HCT116 (cell line): ENCODE measurements at places on chromosomes 7 and 10. TPM values are rescaled to one million over a fixed set of nuclear protein-coding genes. Genes with fewer than 3 reads are reported as not detected.

DNA sequence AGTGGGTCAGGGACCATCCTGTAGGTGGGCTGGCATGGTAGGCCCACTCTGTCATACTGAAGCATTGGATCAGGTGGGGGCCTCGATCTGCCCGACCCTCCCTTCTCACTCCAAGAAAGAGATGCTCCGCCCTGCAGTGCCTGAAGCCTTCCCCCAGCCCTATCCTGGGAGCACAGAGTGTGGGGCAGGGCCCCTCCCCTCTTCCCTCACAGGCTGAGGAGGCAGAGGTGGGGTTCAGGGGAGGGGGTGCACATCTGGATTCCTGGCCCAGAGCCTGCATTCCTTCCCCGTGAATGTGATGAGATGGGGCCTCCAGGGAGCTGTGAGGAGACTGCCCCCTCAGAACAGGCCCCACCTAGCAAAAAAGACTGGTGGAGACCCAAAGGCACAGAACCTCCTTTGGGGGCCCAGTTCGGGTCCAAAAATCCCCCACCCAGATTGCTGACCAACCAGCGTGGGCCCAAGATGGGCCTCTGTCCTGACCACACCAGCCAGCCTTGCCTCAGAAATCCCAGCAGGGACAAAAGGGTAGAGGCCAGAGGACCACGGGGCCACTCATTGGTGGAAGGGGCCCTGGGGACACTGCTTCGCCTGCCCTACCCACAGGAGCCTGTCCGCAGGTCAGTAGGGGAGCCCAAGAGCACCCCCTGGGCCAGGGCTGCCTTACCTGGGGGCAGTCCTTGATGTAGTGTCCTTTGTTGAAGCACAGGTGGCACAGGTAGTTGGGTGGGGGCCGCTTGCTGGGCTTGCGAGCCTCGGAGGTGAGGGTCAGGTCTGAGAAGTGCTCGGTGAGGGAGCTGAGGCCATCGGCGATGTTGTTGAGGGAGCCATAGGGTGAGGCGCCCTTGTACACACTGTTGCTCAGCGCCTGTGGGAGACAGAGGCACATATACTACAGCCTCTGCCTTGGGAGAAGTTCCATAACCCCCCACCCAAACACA, 13.3 kb downstream of the ZCCHC24 start:
- no peak for DNase-seq

The AMPH gene
- not detected for total RNA-seq

- no peak for DNase-seq
These were observed 12.2 kb downstream of the PDCD4 start for GRCh38 chr10:110883924-110884323.

GRCh38 chr10:12808014-12808613, 193.4 kb downstream of the CCDC3 start:
- no peak for DNase-seq

DNA sequence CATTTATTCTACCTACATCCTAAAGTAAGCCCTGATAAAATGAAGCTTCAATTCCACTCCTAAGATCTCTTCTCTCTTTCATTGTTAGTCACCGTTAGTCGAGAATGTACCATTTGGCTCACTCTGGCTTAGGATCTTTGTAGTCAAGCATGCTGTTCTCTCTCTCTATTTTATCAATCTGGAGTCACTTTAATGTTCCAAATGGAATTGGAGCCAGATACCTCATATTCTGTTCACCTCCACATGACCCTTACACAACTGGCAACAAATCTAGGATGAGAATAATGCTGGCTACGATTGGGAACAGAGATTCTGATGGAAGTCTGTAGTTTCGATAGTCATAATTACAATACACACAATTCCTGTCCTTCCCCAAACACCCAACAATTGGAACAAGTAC, 213.7 kb downstream of the TWIST1 start:
- no peak for DNase-seq

DNA sequence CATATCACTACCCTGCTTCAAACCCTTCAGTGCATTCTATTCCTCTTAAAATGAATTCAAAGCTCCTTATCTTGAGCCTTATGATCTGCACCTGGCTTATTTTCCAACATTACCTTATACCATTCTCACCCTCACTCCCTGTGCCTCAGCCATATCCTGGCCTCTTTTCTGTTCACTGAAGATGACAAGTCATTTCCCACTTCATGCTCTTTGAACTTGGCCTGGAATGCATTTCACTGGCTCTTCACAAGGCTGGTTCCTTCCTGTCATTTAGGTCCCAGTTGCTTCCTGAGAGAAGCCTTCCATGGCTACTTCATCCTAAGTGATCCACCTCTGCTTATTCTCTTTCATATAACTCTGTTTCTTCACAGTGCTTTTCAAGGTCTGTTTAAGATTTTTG, 3.2 kb upstream of the LIPF start:
- DNase-seq = no peak

DNA sequence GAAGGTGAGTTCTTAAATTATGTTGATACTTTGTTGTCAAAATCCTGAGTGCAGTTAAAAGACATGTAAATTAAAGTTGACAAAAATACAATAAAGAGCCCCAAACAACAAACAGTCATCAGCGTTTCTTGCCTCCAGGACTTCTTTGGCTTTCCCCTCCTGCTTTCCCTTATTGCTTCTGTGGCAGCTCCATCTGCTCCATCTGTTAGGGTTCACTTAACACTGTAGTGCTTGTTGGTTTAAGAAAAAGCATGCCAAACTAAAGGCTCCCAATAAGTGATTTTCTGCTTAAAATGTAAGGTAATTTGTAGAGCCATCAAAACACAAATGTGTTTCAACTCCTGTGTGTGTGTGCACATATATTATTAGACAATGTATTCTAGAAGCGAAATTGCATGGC, 254.3 kb upstream of the GNAI1 start:
- DNase-seq = no peak

GRCh38 chr7:37893359-37893758, 23.3 kb downstream of the SFRP4 start:
- DNase-seq = no peak

The H2BK1 gene
- total RNA-seq = 0.69 TPM

The TET1 gene
- total RNA-seq = 2.7 TPM

DNA sequence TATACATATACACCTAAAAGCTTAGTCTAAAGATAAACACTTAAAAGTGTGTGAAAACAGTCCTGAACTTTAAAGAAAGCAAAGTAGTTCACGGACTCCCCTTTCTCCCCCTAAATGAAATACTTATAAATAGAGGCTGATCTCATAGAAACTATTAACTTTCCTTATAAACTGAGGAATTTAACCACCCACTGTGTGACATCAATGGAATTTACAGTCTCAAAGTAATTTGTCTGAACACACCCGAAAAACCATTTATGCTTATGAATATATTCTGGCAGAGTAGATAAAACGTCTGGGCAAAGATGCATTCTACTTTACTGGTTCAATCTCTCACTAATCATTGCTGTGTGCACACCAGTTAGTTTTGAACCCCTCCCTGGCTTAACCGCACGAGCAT, 181.8 kb upstream of the DGKB start:
- DNase-seq = no peak

GRCh38 chr7:151157645-151158329, 9.7 kb downstream of the GBX1 start:
- no peak for DNase-seq

The HMX3 gene
- not detected for total RNA-seq

- peak; percentile 26 for DNase-seq
These were observed 9.4 kb downstream of the BLNK start for GRCh38 chr10:96261930-96262329.

GRCh38 chr10:30750971-30751677, 121.6 kb upstream of the LYZL2 start:
- no peak for DNase-seq

The FAM13C gene
- total RNA-seq = 0.42 TPM

The GOLGA7B gene
- 1.0 TPM for total RNA-seq

GRCh38 chr10:98097616-98098015, 36.8 kb upstream of the R3HCC1L start:
- DNase-seq = no peak

DNA sequence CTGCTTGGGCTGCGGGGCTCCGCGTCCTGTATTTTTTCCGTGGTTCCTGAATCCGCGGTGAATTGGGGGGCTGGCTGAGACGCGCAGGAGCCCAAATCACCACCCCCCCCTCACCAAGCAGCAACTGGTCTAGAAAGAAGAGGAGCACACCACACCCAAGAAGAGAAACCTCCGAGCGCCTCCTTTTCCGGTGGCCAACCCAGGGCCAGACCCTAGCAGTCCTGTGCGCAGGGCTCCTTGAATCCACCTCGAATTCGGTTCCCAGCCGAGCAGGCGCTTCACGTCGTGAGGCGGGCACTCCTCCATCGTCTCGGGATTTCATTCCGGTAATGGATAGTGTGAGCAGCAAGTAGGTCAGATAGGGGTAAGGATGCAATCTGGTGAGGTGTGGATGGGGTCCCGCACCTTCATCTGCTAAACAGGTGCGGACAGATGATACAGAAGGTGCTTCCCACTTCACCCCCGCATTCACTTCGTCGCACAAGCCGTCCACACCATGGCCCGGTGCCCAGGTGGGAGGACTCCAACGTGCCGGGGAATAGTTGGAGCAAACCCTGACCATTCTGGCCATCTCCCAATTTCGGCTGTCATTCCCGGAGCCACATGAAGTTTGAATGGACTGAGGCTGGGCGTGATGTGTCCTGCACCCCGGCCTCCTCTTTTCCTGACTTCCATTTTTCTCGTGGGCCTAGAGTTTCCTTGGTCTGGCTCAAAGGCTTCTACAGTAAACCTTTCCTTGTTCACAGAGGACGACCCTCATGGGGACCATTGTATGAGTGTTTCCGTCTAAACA, 19.8 kb upstream of the ZNF273 start:
- no peak for DNase-seq

The LRRTM3 gene
- not detected for total RNA-seq

The CPN1 gene
- total RNA-seq = 0.12 TPM

DNA sequence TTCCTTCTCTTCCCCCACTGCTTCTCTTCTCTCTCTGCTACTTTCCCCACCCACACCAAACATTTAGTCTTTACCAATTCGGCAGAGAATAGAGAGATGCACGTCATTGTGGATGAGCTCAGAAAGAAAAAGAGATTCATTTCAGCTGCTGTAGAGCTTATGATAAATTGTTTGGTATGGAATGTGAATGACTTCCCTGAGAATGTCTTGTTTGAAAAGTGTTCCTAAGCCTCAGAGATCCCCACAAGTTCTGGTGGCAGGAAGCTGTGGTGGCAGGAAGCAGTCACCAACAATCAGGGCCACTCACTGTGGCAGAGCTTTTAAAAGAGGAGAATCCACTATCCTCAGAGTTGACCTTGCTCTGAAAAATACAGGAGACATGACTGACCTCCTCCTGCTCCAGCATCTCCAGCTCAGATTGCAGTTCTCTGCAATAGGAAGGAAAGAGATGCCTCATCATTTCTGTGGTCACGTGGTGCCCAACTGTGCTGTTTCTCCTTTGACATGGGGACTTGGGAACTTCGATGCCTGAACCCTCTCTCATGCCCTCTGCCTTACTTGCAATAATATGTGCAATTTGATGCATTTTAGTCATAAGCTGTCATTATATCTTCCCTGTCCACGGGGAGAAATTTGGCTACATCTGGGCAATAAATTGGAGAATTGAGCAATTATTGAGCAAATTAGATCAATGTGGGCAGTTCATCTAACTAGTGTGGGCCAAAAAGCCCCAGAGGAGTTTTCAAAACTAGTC, 76.5 kb downstream of the BMPER start:
- no peak for DNase-seq

GRCh38 chr7:105934572-105935185, 28.4 kb upstream of the CDHR3 start:
- peak; percentile 7 for DNase-seq

The GRM3 gene
- total RNA-seq = not detected

- no peak for DNase-seq
These were observed 994 bp downstream of the SLC25A28 start for GRCh38 chr10:99619090-99619800.

The ZNF398 gene
- 14.1 TPM for total RNA-seq

GRCh38 chr10:5779730-5780129, 33.5 kb downstream of the GDI2 start:
- DNase-seq = no peak

- DNase-seq = no peak
These were observed 226.4 kb downstream of the BUB3 start for GRCh38 chr10:123380491-123381085.

DNA sequence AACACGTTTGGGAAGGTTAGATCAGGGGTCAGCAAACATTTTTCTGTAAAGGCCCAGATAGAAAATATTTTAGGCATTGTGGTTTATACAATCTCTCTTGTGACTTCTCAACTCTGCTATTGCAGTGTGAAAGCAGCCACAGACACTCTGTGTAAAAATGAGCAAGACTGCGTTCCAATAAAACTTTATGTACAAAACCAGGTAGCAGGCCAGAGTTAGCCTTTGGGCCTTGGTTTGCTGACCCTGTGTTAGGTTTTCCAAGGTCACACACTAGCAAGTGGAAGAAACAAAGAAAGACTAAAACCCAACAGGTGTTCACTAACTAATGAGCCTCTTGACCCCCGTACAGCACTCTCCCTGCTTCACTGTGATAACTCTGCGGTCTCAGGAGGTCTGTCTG, 14.9 kb upstream of the PAXIP1 start:
- DNase-seq = no peak

The INHBA gene
- 0.10 TPM for total RNA-seq

DNA sequence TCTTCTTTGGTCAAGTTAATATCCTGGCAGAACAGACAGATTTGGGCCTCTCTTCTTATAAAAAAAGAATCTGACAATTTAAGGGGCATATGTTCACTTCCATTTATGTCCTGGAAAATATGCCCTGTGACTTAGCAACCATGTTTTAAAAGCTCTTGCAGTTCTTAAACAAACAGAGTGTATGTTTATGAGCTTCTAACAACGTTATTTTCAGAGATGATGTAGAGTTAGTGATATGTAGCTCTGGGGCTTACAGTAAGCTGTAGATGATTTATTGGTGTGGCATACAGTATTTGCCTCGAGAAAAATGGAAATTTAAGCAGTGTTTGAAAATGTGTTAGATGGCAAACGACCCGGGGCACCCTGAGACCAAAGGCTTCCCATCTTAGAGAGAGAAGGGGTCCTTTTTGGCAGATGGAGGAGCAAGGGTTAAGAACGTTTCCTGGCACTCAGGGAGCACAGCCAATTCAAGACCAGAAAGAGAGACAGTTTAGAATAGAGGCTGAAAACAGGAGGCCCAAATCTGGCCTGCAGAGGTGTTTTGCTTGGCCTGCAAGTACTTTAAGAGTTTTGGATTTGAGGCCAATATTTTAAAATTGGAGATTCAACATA, 397.5 kb downstream of the KCNMA1 start:
- no peak for DNase-seq

GRCh38 chr7:322111-322671, 32.2 kb downstream of the FOXL3 start:
- peak; percentile 32 for DNase-seq

The PNLIP gene
- 1.3 TPM for total RNA-seq

DNA sequence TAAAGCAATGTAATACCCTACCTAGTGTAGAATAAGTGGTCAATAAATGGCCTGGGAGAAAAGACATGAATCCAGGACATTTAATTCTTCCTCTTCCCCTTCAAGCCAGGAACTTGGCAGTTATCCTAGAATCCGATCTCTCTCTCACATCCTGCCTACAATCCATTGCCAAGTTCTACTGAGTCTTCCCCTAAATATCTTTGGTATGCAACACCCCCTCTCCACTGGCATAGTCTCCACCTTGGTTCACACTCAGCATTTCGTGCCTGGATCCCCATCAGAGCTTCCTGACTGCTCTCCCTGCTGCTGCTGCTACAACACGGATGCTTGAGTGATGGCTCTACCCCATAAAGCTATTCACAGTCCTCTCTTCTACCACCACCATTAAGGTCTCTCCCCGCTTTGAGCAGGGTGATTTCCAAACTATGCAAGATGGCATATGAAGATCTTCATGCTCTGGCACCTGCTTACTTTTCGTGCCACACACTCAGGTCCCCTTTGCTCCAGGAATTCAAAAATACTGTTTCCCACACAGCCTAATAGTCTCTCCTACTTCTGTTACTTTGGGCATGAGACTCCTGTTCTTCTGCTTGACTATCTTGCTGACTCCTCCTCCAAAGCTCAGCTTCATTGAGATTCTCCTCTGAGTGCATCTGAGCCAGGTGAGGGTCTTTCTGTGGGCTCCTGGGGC, 4.8 kb downstream of the ANK3 start:
- DNase-seq = peak; percentile 63
